ENCODE measurements at places on chromosomes 5 and 9.

- DNase-seq = no peak
Measured at GRCh38 chr5:93399675-93400074, 181.3 kb downstream of the NR2F1-AS1 start.

- DNase-seq = no peak
Measured at GRCh38 chr9:37447111-37447510, 18.1 kb downstream of the ZBTB5 start.

GRCh38 chr9:77215874-77216273 lies 38.5 kb downstream of the VPS13A start:
- DNase-seq = no peak

- no peak for DNase-seq
Measured at GRCh38 chr5:36728697-36729543, 122.5 kb downstream of the SLC1A3 start.

GRCh38 chr9:126499911-126500599 lies 113.7 kb upstream of the LMX1B start:
- no peak for DNase-seq

DNA sequence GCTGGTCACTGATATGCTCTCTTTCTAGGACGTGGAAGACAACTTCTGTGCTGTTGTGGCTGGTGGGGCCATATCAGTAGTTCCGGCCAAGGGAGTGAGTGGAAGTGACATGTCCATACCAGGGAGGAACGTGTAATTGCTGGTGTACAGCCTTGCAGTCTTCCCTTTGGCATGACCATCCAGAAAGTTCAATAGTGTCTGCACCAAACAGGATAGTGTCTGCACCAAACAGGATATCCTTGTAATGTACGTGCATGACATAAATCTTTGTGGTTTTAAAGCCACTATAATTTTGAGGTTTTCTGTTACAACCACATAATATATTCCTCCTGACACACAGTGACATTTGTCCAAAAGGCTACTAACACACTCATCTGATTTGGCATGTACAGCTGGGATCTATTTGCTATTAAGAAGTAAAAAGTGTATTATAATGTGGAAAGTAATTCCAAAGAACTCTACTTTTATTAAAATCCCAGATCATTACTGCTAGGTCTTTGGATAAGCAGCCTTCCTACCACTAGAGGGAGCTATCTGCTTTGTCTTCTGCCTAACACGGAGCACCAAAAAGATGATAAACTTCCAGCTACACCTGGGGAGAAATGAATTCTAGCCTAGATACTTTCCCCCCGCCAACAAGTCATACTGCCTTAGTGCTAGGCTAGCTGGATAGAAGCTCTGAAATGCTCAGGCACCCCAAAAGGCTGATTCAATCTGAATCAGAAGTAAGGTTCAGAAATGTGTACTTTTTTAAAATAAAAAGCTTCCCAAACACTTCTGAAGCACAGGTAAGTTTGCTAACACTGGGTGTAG lies 52.7 kb downstream of the RNF145 start:
- no peak for DNase-seq

GRCh38 chr5:167870055-167870454 lies 421.4 kb upstream of the WWC1 start:
- no peak for DNase-seq

DNA sequence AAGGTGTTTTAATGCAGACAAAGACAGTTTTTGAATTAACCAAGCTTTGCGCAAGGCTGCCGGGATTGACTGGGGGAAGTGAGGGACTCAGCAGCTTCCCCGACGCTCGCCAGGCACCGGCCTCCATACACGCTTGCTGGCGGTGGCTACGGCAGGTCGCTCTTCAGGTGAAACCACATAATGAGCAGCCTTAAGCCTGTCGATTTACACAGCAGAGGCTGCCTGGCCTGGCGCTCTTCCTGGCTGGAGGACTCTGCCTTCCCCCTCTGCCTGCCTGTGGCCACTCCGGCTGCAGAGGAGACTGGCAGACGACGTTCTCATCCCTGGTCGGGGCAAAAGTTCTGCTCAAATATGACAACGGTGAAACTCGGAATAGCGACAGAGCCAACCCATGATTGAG lies 9.0 kb upstream of the NOTCH1 start:
- DNase-seq = no peak

- no peak for DNase-seq
Measured at GRCh38 chr5:158819095-158819494, 280.6 kb downstream of the EBF1 start.

DNA sequence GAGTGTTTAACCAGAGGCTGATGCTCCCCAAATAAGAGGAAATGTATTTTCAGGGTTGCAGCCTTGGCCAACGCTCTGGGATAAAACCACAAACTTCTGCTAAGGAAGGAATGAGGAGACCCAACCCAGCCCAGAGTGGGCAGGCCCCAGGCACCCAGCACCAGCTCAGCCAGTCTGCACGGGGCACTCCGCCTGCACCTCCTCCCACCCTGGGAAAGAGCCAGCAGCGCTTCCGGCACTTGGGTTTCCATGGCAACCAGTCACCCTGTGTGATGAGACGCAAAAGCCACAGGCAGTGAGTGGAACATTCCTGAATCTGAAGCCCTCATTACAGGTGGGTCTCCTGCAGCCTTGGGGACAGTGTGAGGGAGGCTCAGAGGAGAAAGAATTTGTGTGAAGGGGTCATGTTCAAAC lies 85.2 kb upstream of the ZBTB43 start:
- DNase-seq = peak; percentile 78

DNA sequence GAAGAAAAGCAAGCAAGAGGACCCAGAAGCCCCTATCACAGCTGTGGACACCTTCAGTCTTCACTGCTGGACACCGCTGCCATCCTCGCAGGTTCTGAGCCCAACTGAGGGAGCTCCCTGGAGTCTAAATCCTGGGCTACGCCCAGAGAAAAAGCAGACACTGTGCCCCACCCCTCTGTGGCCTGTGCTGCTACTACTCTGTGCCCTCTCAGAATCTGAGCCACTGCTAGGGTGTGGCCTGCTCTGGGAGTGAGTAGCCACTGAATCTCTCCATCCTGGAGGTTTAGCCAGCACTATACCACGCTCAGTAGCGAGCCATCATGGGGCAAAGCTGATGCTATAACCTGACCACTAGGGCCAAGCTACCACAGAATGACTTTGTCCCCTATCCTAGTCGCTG lies 338.2 kb downstream of the NPR3 start:
- no peak for DNase-seq

GRCh38 chr5:122424132-122424531 lies 112.1 kb downstream of the SNCAIP start:
- no peak for DNase-seq

DNA sequence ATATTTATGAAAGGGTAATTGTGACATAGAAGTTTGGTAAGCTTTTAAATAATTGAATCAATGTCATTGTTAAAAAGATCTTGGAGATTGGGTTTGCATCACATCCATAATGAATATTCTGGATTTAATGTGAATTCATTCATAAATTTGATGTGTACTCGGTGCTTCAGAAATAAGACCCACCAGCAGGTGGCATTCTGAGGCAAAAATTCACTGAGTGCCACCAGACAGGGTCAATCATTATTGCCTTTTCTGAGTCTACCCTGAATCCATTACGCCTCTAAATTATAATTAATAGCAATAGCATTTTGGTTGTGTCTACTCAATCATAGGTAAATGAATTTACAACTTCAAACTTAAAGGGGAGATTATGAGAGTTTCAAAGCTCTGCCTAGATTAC lies 1.0 kb downstream of the TRPC7 start:
- no peak for DNase-seq

DNA sequence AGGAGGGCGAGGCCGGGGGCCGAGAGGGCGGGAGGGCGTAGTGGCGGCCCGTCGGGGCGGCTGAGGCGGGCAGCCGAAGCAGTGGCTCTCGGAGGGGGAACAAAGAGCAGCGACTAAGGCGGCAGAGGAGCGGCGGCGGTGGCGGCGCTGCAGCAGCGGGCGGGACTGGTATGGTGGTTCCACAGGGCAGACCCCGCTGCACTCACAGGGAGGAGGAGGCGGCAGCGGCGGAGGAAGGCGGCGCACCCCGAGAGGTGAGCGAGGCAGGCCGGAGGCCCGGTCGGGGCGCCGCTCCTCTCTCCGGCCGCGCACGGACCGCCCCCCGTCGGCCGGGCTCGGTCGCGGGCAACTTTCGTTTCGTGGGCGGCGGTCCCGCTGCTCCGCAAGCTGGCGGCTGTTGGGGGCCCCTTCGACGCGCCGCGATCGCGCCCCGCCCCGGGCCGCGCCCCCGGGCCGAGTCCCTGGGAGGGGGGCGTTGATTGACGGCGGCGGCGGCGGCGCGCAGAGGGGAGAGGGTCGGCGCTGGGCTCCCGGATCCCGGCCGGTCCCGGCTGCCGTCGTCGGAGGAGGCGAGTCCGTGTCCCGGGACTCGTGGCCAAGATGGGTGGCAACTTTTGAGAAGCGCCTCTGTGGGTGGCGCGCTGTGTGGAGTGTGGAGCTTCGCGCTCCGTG lies 467 bp downstream of the CNOT6 start:
- peak; percentile 43 for DNase-seq

- no peak for DNase-seq
Measured at GRCh38 chr5:53416144-53416738, 64.2 kb upstream of the FST start.

- no peak for DNase-seq
Measured at GRCh38 chr5:17343675-17344074, 126.2 kb downstream of the BASP1 start.

DNA sequence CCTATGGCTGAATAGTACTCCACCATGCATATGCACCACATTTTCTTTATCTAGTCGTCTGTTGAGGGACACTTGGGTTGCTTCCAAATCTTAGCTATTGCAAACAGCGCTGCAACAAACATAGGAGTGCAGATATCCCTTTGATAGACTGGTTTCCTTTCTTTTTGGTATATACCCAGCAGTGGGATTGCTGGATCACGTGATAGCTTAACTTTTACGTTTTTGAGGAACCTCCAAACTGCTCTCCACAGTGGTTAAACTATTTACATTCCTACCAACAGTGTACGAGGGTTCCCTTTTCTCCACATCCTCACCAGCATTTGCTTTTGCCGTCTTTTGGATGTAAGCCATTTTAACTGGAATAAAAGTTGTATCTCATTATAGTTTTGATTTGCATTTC lies 142.6 kb downstream of the TARS1 start:
- DNase-seq = no peak

GRCh38 chr5:179427676-179428056 lies 82.4 kb upstream of the ADAMTS2 start:
- no peak for DNase-seq

GRCh38 chr5:176620333-176620981 lies 9.9 kb downstream of the SNCB start:
- DNase-seq = no peak

DNA sequence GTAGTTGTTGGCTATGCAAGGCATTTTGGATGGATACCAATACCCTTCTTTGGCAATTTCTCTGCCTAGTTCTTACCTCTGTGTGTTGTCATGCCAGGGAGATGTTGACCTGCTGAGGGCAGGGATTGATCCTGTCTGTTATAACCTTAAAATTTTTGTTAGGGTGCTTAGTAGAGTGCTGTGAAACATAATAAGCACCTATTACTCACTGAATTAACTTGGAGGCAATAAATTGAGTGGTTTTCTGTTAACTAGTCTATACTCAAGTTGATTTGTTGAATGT lies 177.2 kb downstream of the ARHGAP26 start:
- DNase-seq = no peak

DNA sequence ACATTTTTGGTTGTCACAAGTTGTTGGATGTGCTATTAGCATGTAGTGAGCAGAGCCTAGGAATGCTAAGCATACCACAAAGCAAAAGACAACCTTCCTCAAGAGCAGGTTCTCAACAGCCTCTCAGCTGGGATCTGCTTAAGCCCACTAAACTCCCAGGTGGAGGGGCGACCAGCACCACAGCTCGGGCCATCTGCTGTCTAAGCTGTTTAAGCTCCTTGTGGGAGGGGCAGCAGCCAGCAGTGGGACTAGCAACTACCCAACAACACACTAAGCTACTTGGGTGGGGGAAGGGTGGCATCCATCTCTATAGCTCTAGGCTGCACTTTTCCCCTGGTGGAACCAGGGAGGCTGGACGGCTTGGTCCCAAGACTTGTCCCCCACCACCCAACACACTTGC lies 1052.7 kb upstream of the ARRDC3 start:
- DNase-seq = no peak

DNA sequence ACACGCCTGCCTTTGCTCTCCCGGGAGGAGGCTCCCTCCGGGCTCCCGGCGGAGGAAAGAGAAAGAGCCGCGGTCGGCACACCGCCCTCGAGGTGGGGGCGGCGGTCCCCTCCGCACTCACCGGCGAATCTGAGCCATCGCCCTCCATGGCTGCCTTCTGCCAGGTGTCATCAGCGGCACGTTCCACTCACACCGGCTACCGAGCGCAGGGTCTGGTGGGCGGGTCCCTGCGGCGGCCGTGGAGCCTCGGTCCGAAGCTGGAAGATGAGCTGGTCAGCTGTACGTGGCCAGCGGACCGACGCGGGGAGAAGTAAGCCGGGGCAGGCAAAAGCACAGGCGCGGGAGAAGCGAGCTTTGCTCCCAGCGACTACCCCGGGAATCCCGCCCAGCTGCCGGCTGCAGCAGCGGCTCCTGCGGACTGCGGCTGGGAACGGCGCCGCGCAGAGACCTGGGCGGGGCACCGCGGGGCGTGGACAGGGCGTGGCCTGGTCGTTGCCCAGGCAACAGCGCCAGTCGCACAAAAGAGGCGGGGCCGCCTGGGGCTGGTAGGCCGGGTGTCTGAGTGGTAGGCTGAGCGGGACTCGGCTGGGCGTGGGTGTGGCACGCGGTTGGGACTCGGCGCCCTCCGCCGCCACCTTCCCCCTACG lies at the start of gene TRIM36:
Gene TRIM36, minus strand, starts transcription at position 422 of the 647 bp plus-strand sequence. Its CDS starts 274 bp downstream, at position 148.
- peak; percentile 80 for DNase-seq

GRCh38 chr9:127865645-127866464 lies 11.4 kb upstream of the ENG start:
- no peak for DNase-seq

- DNase-seq = no peak
Measured at GRCh38 chr5:56838409-56839039, 23.2 kb downstream of the MAP3K1 start.

- DNase-seq = no peak
Measured at GRCh38 chr5:126806-127205, 34.8 kb downstream of the PLEKHG4B start.

DNA sequence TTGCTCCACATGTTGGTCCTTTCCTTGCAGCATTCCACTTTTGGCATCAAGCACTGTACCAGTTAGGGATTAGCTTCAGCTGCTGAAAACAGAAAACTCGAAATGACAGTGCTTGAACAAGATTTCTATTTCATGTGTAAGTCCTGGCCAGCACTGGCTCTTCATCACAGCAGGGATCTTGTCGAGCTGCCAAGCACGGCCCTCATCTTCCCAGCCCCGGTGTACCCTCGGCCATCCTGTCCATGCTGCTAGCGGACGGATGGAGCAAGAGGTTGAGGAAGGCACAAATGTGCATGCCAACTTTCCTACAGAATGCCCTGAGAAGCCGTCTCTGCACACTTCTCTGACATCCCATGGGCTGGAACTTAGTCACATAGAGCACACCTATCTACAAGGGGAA lies 130.6 kb downstream of the TENT4A start:
- no peak for DNase-seq
